ENCODE measurements at places on chromosomes 11 and 22.

- DNase-seq = no peak
These were observed 25.8 kb downstream of the KCNQ1OT1 start for GRCh38 chr11:2673871-2674471.

DNA sequence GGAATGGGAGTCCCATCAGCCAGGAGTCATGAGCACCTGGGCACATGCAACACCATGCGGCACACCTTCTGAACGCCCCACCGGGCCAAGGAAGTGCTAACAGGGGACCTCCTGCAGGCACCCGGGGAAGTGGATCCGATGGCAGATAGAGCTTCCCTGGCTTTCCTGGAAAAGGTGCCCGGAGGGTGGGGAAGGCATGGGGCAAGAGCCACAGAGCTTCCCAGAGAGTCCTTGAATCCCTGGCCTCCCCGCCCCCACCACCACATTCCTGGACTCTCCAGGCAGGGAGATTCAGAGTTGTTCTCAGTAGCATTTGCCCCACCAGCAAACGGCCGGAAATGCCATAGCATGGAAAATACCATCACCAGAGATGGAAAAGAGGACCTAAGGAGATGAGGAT is 8.3 kb downstream of the TRIM29 start:
- DNase-seq = no peak

GRCh38 chr11:93528757-93529645 is 14.2 kb downstream of the SMCO4 start:
- DNase-seq = no peak

GRCh38 chr11:79089601-79090000 is 351.2 kb downstream of the TENM4 start:
- DNase-seq = no peak

GRCh38 chr11:130999992-131000770 is 83.9 kb upstream of the SNX19 start:
- DNase-seq = peak; percentile 68

DNA sequence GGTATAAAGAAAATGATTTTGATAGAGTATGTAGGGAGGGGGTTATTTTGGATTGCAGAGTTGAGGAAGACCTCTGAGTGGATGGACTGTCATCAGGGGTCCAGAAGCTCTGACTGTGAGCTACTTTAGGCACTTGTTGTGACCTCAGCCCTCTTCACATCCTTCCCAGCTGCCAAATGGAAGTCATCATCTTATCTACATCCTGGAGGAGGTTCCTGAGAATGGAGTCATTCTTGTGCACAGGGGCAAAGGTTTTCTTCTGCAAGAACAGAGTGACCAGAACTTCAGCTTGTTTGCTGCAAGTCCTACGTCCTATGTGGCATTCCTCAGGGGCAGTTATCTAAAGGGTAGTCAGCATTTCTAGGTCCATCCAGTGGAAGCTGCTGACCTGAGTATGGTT is 393.8 kb downstream of the AASDHPPT start:
- no peak for DNase-seq

DNA sequence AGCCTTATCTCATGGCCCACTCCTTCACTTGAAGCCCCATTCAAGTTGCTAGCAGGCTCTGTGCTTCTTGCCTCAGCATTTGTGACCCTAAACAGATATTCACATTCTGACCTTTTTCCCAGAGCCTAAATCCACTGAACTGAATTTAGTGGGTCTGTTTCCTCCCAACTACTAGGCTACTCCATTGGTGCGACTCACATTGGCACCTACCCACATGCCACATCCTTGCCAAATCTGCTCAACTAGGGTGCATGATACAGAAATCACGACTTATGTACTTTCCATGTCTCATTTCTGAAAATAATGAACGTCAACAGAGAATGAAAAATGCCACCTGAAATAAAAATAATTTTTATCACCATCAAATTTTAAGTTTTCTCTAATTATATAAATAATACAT is 8.4 kb upstream of the MMP12 start:
- no peak for DNase-seq

DNA sequence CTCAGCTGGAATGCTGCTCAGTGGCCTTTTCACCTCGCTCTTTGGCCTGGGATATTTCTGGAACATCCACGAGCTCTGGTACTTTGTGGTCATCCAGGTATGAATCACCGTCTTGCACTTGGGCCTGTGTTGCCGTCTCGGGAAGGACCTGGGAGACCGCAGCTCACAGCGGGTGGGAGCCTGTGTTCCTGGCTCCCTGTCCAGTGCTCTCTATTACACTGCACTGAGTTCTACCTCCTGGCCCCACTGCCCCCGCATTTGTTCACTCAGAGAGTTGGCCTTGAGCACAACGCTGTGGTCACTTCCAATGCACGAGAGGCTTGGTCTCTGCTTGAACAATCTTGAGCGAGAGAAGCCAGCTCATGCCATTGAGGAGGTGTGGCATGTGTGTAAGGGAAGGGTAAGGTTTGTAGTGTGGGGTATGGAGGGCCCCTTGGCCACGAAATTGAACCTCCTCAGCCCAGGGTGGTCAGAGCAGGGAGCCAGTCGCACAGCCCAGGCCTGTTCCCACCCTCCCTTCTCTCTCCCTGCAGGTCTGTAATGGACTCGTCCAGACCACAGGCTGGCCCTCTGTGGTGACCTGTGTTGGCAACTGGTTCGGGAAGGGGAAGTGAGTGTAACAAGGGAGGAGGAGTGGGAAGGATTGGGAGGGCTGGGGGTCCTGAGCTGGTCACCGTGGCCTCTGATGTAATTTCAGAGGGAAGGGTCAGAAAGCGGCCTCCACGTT is 16.2 kb downstream of the SLC37A2 start:
- DNase-seq = no peak

- no peak for DNase-seq
These were observed 13.3 kb downstream of the RRAS2 start for GRCh38 chr11:14345668-14346067.

DNA sequence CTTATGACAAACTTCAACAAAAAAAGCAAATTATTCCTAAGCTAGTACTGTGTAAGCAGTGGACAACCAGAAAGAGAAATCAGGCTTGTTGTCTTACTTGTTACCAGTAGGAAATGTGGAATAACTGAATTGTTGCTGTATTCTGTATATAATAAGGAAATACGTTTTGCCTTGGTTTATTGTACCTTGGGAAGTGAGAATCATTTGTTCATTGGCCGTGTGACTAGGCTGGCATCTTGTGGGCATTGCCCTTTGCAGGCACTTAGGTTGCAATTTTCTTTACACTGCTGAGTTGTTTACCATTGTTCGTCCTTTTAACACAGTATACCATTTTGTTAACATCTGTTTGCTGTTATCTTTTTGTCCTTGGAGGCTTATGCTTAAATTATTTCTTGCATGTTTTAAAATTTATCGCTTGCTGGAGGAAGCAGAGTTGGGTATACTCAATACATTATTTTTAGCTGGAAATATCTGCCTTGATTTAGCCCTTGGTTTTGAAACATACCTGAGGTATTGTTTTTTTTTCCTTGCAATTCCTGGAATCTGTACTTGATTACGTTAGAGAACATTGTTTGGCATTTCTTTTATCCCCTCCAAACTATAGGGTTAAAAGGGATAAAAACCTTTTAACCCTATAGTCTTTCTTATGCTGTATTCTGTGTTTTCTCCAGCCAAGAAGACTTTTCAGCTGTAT is 109.3 kb downstream of the DDX10 start:
- no peak for DNase-seq

DNA sequence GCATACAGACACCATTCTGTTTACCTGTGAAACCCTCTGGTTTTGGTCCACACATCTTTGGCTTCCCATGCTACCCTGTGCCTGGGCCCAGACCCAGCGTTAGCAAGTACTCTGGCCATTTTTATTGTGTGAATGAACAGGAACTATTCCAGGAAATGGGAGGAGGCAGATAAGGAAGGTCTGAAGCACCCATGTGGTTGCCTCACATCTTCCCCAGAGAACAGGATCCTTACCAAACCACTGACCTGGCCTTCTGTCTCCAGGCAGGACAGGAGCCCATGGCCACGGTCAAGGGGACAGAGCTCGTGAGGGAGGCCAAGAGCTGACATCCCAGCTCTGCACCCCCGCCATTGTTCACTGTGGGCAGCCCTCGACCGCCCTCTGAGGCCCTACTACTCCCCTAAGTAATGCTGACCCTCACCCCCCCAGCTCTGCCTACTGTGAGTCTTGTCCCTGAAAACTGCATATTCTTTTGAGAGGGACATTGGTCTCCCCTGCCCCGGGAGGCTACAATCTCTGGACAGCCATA is 97.7 kb upstream of the TP53I11 start:
- no peak for DNase-seq

- no peak for DNase-seq
These were observed 24.4 kb upstream of the SNX19 start for GRCh38 chr11:130940706-130941105.

DNA sequence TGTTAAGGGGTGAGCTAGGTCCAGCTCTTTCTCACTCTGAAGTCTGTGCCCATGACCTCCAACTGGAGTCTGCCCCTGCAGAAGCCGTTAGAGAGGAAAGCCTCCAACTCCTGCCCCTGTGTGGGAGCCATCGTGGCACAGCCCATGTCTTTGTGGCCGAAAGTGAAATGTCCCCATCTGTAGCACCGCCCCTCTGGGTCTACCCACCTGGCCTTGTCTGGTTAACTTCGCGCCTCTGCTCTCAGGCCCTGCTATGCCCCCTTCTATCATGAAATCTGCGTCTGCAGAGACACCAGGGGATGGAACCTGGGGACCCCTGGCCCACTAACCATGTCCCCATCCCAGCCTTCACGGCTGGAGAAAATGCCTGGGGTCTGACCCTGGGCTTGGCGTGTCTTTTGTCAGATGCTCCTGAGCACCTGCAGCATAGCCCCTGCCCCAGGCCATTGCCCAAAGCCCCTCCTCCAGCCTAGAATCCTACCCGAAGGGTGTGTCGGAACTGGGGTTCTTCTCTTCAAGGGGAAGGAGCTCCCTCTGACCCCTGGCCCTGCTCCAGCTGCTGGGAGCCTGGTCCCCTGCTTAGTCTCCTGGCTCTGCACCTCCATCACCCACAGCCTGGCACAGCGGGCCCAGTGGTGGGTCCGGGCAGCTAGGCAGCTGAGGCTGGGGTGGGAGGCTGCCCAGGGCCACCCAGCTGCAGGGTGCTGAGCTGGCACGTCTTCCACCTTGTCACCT is 35.8 kb upstream of the HMOX1 start:
- no peak for DNase-seq

DNA sequence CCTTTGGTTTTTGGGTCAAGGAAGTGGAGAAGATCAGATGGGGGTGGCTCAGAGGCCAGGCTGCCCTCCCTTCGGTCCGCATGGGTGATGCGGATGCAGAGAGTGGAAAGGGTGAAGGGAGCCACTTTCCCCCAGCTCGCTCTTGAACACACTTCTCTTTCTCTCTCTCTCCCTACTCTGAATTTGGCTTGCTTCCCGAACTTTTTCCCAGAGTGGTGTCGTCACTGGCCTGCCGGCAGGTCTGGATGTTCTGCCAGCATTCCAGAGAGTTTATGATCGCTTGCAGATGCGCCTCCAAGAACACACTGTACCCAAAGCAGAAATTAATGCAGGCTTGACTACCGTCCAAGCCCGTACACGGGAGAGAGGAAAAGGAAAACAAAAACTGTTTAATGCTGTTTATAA is 103.2 kb downstream of the ZBTB16 start:
- peak; percentile 97 for DNase-seq

DNA sequence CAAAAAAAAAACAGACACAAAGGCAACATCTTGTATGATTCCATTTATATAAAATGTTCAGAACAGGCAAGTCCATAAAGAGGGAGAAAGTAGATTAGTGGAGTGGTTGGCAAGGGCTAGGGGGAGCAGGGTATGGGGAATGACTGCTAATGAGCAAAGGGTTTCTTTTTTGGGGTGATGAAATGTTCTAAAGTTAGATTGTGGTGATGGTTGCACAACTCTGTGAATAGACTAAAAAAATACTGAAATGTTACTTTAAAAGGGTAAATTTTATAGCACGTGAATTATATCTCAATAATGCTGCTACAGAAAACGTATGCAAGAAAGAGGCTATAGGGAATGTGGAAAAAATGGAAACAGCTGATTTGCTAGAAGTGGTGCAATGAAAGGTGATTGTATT is 155.1 kb downstream of the TENM4 start:
- DNase-seq = no peak

GRCh38 chr11:57936050-57936418 is 87.6 kb upstream of the OR9Q1 start:
- DNase-seq = no peak

- DNase-seq = no peak
These were observed 99.4 kb downstream of the PDE3B start for GRCh38 chr11:14742849-14743559.

- DNase-seq = no peak
These were observed 2.9 kb downstream of the SLC37A4 start for GRCh38 chr11:119027561-119028345.

GRCh38 chr11:127275774-127276173 is 275.2 kb upstream of the KIRREL3 start:
- no peak for DNase-seq

- no peak for DNase-seq
These were observed 30.4 kb downstream of the CYP2R1 start for GRCh38 chr11:14861680-14862079.

GRCh38 chr11:64536396-64536941 is 54.6 kb upstream of the SLC22A12 start:
- DNase-seq = no peak

- DNase-seq = no peak
These were observed 70.8 kb downstream of the COMMD9 start for GRCh38 chr11:36218283-36218921.

- peak; percentile 66 for DNase-seq
These were observed 84.4 kb upstream of the SEPTIN5 start for GRCh38 chr22:19629720-19630419.

- DNase-seq = no peak
These were observed 4.9 kb upstream of the OR52W1 start for GRCh38 chr11:6194065-6194581.

GRCh38 chr22:28905256-28905832 is 22.0 kb downstream of the ZNRF3 start:
- no peak for DNase-seq

- no peak for DNase-seq
These were observed 54.2 kb downstream of the SLC25A17 start for GRCh38 chr22:40764763-40765441.

GRCh38 chr11:102793677-102794290 is 4.2 kb downstream of the MMP1 start:
- no peak for DNase-seq

DNA sequence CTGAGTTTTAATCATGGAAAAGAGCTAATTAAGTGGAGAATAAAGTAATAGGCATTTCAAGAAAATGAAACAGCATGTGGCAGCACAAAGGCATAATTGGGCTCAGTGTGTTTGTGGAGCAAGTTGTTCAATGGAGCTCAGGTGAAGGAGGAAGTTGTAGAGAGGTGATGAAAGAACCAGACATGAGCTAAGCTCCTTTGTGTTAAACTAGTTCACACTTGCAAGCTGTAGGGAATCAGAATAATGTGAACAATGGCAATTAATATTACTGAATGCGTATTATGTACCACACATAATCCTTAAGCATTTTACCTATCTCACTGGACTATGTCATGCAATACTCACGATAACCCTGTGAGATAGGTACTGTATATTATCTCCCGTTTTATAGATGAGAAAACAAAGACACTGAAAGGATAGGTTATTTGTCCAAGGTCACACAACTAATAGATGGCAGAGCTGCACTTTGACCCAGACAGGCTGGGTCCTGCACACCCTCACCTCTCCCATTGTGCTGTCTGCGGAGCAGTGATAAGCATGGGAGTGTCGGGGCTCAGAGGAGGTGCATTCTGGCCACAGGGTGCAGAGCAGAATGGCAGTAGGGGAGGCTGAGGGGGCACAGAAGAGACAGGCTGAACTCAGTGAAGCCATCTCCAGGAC is 8.9 kb downstream of the OLFML1 start:
- DNase-seq = no peak

- no peak for DNase-seq
These were observed 10.6 kb upstream of the SPI1 start for GRCh38 chr11:47388697-47389576.

GRCh38 chr22:23152238-23153114 is 7.2 kb downstream of the RAB36 start:
- no peak for DNase-seq

Measured in smooth muscle cell of the brain vasculature (primary cell).